Caki2 (cell line): ENCODE measurements at places on chromosomes 4 and X. TPM values are rescaled to one million over a fixed set of nuclear protein-coding genes. Genes with fewer than 3 reads are reported as not detected.
A peak's percentile ranks its signal among the peaks of the same experiment; 100 is the strongest.

Gene IQCM
- total RNA-seq = not detected in 2 replicates

Gene MYOZ2
- not detected in 2 replicates for total RNA-seq

Gene NDST4
- total RNA-seq = not detected in 2 replicates

Gene RAB40A
- total RNA-seq = not detected in 2 replicates

Gene SMR3B
- not detected in 2 replicates for total RNA-seq

Gene SLC4A4
- total RNA-seq = 18.0 and 22.1 TPM in 2 replicates

Gene TMEM271
- not detected in 2 replicates for total RNA-seq

Gene TEC
- total RNA-seq = 3.6 and 3.7 TPM in 2 replicates

Gene AVPR2
- total RNA-seq = 0.09 TPM in 1 of 2 replicates, not detected in the other

Gene CTAG1B
- total RNA-seq = not detected in 2 replicates

- DNase-seq = no peak
Measured at GRCh38 chr4:22413471-22413870, 102.4 kb downstream of the ADGRA3 start.

- no peak for DNase-seq
Measured at GRCh38 chr4:75736862-75737261, 12.5 kb downstream of the USO1 start.

GRCh38 chr4:107845681-107846080, 20.9 kb downstream of the SGMS2 start:
- DNase-seq = no peak

DNA sequence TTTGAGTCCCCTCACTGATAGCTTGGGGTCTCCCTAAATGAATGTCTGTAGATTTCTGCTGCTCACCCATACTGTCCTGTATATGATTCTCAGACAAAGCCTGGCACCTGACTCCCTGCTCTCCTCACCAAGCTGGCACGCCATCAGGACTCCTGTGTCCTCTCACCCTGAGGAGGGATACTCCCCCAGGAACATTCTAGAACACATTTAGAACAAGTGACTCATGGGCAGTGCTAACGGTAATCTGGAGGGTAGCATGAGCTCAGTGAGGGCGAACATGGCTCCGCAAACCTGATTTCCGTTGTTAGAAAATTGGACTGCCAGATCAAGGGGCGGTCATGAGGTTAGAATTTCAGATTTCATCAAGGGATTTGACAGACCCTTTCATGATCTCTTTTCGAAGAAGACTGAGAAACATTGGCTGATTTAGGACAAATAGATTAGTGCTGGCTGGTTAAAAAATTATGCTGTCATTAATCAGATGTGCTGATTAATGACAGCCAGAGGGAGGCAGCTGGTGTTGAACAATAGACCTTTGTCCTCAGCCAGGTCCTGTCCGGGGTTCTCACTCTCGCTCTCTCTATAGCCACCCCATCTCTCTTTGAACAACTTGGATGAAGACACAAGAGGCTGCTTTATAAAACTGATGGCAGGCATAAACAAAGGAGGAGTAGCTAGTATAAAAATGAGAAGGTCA, 244.3 kb downstream of the PTTG2 start:
- DNase-seq = no peak

GRCh38 chr4:165299399-165300060, 27.9 kb upstream of the MSMO1 start:
- no peak for DNase-seq

DNA sequence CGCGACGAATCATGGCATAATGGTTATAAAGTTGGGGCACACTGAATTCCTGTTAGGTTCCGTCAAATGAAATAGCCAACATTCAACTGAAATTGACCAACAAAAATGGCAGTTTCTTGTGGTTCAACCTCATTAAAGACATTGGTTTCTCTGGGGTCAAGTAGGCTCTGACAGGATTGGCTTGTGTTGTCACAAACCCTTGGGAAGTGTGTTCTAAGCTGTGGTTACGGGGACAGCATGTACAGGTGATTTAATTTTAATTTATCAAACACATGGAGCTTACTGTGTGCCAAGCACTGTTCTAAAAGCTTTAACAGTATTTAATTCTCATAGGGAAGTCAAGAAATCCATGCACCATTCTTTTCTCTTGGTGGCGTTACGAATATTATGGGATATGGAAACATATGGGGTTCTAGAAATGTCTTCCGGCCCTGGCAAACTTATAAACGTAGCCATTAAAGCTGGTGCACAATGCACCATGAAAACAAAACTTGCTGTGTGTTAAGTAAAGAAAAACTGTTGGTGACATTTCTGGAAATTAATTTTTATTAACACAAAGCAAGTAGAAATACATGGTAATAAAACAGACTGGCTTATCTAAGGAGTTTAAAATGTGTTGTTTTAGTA, 891 bp downstream of the XK start:
- DNase-seq = no peak

DNA sequence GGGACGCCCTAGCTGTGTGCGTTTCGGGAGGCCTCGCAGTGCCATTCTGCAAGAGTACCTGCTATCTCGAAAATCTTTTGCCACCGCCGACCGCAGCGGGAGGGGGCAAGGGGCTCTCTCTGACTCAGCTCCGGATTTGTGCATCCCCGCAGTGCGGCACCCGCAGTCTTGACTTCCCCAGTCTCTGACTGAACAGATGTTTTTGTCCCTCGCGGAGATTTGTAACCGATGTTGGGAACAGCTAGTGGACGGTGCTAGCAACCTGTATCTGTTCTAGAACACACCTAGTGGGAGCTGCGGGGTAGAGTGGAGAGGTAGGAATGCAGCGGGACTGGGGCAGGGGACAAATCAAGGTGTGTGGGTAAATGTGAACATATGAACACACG, 17.2 kb downstream of the NKX6-1 start:
- no peak for DNase-seq

DNA sequence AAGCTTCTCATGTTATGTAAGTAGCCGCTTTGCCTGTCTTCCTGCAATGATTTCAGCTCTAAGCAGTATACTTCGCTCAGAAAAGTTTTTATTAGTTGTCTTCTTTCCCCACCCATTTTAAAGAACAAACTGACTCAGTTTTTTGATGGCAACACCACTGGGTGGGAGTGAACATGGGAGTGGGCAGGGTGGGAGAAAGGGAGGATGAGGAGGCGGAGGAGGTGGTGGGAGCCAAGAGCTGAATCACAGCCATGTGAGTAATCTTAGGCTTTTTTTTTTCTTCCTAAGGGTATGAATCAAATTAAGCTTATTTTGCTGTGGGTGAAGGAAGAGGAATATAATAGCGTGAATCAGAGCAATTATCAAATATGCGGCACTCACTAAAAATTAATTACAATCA, 574.3 kb upstream of the DIPK2B start:
- peak; percentile 53 for DNase-seq

GRCh38 chr4:98518559-98519267, 139.7 kb downstream of the TSPAN5 start:
- no peak for DNase-seq

DNA sequence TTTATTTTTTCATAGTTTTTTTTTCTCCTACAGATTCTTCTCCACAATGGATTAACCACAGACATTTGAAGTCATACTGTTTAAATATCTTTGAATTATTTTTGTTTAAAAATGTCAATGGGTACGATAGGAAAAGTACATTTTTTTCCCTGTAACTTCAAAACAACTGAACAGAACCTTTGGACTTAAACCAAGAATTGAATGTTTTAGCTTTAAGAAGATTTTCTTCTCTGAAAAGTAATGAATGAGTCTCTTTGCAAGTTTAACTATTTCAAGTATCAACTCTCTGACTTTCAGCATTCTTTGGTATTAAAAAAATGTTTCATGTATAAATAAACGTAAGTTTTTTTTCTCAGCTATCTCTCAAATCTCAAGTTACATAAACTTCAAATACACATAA, 364.3 kb downstream of the FBXO8 start:
- DNase-seq = no peak

GRCh38 chr4:3280466-3280865, 12.4 kb upstream of the RGS12 start:
- no peak for DNase-seq

GRCh38 chr4:57363346-57363745, 253.2 kb upstream of the IGFBP7 start:
- DNase-seq = no peak

DNA sequence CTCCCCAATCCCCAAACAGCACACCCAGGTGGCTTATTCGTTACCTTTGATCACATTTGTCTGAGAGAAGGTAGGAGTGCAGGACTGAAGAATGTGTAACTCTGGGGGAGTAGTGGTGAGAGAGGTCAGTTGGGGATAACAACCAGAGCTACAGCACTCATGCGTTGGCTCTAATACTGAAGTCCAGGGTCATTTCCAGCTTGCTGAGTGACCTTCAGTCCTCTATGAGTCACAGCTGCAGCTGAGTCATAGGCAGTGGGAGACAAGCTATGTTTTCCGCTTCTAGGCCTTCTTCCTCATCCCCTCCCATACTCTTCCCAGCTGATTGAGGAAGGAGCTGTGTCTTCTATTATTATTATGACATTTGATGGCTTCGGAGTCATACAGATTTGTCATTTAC, 31.6 kb upstream of the CT47C1 start:
- DNase-seq = peak; percentile 48

- DNase-seq = no peak
Measured at GRCh38 chr4:2494992-2495391, 26.1 kb downstream of the RNF4 start.
